Activated naive CD4-positive, alpha-beta T cell (primary cell): ENCODE measurements at places on chromosomes 1 and 21.

DNA sequence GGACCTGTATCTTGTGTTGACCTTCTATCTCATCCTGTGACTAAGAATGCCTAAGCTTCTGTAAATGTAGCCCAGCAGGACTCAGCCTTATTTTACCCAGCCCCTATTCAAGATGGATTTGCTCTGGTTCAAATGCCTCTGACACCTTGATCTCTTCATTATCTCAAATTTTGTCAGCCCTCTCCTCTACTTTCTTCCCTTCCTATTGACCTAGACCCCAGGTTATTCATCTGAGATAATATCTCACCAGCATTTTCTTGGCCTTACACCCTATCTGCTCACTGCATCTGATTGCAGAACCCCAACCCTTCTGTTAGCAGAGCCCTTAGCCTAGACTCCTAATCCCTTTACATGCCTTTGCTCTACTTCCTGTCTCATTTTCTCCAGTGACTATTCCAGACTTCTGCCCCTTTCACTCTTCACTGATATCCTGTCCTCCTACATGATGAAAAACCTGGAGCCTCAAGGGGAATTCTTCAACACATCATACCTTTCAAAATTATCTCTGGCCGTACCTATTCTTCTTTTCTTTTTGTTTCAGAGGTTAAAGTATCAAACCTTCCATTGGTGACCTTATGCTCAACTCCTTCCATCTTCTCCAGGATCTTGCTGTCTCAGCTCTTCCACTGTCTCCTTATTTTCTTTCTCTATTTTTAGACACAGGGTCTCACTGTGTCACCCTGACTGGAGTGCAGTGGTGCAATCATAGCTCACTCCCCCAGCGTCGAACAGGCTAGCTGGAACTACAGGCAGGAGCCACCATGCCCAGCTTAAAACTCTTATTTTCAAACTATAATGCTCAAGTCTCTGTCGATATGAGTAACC lies 44.9 kb downstream of the WDR64 start:
- no peak for DNase-seq

- DNase-seq, result no peak
Observed at GRCh38 chr1:153791648-153792253, 16.5 kb downstream of the SLC27A3 start.

- DNase-seq, result no peak
Observed at GRCh38 chr21:35470522-35470921, 421.4 kb upstream of the RUNX1 start.

DNA sequence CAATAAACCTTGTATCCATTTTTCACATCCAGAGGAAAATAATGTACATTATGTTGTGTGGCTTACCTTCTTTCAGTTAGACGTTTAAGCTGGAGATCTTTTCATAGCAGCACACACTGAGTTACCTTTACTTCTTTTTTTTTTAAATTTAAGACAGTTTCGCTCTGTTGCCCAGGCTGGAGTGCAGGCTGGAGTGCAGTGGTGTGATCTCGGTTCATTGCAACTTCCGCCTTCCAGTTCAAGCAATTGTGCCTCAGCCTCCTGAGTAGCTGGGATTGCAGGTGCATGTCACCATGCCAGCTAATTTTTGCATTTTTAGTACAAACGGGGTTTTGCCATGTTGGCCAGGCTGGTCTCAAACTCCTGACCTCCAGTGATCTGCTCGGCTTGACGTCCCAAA lies 7.4 kb upstream of the CAMTA1 start:
- DNase-seq, result no peak

- no peak for DNase-seq
Observed at GRCh38 chr1:39826583-39826982, 37.9 kb upstream of the BMP8B start.

DNA sequence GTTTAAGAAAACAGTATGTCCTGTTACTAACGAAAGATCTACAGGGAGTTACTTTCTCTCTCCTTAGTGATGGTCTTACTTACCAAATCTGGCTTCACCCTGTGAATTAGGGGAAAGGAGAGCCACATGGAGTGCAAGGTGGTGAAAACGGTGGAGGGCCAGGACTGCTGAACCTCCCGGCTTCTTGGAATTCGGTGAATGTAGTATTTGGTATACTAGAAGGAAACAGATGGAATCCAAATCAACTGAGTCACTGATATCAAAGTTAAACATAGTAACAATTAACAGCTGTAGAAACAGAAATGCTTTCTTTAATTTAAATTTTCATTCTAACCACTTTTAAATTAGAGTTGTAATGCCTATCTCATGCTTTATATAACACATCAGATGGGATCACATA lies 45.7 kb downstream of the ALG14 start:
- DNase-seq, result no peak

GRCh38 chr21:39057121-39057520 lies 126.1 kb downstream of the PSMG1 start:
- DNase-seq, result no peak

GRCh38 chr1:77398152-77398551 lies 116.3 kb downstream of the AK5 start:
- DNase-seq, result no peak

DNA sequence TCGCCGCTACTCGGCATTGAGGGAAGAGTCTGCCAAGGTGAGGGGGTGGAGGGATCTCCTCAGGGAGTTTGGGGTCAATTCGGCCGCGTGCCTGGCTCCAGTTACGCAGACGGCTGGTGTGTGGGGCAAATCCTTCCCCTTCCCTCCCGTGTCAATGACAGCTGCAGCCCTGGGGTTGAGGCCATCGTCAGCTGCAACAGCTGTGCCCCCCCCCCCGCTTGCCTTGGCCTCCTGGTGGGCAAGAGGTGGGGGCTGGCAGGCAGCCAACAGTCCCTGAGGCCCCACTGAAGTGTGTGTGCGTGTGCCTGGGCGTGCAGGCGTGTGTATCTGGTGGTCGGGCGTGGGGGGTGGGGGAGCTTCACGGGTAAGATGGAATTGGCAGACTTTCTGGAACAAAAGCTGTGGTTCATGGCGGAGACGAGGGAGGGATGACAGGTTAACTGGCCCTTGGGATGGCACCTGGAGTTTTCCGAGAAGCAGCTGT lies 25.6 kb downstream of the PPFIA4 start:
- DNase-seq, result no peak

DNA sequence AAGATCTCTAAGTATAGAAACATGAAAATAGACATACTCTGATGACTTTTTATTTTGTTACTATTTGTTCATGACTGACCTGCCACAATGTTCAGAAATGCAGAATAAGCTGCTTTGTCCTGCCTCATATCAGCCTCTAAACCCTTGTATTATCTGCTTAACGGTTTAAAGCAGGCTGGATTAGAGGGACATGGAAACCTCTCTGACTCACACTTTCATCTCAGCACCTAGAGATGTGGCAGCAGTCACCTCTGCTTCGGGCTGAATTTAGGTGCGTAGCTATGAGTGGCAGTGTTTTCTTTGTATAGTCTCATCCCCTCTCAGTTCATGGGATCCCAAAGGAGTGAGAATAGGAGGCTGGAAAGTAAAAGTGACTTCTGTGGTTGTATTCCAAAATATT lies 255.4 kb downstream of the RGS7 start:
- no peak for DNase-seq

- peak; percentile 11 for DNase-seq
Observed at GRCh38 chr1:16026723-16027484, 5.1 kb downstream of the CLCNKA start.

- DNase-seq, result no peak
Observed at GRCh38 chr1:109084563-109085517, 5.7 kb upstream of the TMEM167B start.

DNA sequence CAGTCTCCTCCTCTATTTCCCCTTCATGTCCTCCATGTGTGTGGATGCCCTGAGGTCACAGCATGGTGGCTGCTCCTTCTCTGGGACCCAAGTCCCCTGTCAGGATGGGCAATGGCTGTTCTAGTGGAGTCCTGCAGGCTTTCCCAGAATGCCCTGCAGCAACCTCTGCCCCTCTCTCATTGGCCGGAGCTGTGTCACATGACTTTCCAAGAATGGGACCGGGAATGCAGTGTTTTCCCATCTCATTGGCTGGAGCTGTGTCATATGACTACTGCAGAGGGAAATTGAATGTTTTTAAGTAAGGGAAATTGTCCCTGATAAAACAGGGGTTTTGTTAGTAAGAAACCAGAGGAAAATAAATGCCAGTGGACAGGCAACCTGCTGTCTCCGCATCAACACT lies 365.9 kb downstream of the PTPRU start:
- no peak for DNase-seq

GRCh38 chr1:204072931-204073836 lies at the start of gene SOX13:
Gene SOX13, plus strand, starts transcription at chr1:204073115. Its CDS starts 39,801 bp downstream, at chr1:204112916.
- DNase-seq, result no peak

- DNase-seq, result no peak
Observed at GRCh38 chr1:4605158-4605557, 49.3 kb upstream of the AJAP1 start.

GRCh38 chr1:115953180-115953579 lies 23.1 kb upstream of the SLC22A15 start:
- no peak for DNase-seq

- DNase-seq, result no peak
Observed at GRCh38 chr1:65431111-65431705, 10.7 kb downstream of the LEPR start.

GRCh38 chr1:23527366-23527765 lies 3.7 kb downstream of the E2F2 start:
- DNase-seq, result no peak

DNA sequence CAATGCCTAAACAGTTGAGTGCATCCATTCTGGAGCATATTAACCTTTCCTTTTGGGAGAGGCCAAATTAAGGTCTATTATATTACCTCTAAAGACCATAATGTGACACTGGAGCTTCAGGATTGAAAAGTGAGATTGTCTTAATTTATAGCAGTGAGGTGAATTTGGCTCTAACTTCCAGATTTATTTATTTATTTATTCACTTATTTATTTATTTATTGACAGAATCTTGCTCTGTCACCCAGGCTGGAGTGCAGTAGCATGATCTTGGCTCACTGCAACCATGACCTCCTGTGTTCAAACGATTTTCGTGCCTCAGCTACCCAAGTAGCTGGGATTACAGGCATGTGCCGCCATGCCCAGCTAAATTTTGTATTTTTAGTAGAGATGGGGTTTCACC lies 19.1 kb downstream of the ZCCHC17 start:
- DNase-seq, result no peak

DNA sequence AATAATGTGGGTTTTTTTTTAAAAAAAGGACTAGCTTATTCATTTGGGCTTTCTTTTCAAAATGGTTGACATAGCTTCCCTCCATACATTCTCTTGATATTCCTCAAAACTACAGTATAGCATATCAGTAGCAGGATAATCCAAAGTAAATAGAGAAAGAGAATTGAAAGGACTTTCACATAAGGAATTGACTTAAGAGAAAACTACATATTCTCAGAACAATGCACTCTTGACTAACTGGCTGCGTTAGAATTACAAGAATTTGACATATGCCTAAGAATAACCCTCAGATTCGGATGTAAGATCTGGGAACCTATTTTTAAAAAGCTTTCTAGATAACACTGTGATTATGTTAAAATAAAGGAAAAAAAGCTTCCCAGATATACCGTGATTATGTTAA lies 3.1 kb downstream of the PRKAB2 start:
- no peak for DNase-seq

DNA sequence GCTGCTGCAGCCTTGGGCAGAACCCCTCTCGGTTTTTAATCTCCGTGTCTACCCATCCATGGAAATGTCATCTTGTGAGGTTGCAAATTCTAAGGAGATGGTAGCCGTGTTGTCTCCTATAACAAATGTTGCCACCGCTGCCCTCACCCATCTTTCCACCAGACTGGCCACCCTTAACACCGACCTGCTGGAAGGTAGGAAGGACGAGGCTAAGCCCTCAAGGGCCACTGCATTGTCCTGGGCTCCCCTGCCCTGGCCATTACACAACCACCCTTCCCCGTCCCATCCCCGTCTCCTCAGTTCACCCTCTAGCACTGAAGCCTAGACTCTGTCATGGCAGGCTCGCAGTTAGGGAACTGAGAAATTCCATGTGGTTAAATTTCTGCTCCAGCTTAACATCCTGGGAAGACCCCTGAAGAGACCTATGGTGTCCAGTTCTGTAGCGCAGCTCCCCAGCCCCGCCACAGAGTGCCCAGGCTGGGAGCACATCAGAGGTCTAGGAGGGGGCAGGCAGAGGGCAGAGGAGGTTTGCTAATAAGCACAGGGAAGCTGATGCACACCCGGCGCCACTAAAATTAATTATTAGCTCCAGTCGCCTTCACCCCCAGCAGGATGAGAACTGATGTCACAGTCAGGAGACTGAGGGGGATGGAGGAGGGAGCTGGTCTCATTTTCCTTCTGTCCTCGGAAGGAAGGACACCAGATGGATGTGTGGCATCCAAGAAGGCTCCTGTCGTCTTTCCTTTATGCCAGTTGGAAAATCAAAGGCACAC lies 38.3 kb downstream of the STUM start:
- no peak for DNase-seq

- no peak for DNase-seq
Observed at GRCh38 chr1:81617308-81617967, 183.3 kb upstream of the ADGRL2 start.

GRCh38 chr1:40825435-40825788 lies 36.8 kb downstream of the CITED4 start:
- DNase-seq, result no peak

GRCh38 chr1:193210996-193211395 lies 24.6 kb upstream of the B3GALT2 start:
- no peak for DNase-seq

GRCh38 chr1:206856674-206857464 lies 8.6 kb upstream of the IL20 start:
- no peak for DNase-seq

- no peak for DNase-seq
Observed at GRCh38 chr21:25811186-25811585, 76.4 kb downstream of the GABPA start.

- no peak for DNase-seq
Observed at GRCh38 chr1:19344372-19344810, 32.3 kb downstream of the SLC66A1 start.

- no peak for DNase-seq
Observed at GRCh38 chr1:206772243-206772937, at the start of gene IL10. Gene IL10, minus strand, starts transcription at chr1:206772494. Its CDS starts 59 bp downstream, at chr1:206772435.

GRCh38 chr1:174841747-174842146 lies 158.0 kb upstream of the CACYBP start:
- no peak for DNase-seq

GRCh38 chr1:71047635-71048607 lies at the start of gene PTGER3:
Gene PTGER3, minus strand, starts transcription at chr1:71047816. Its CDS starts 239 bp downstream, at chr1:71047577.
- no peak for DNase-seq

- DNase-seq, result no peak
Observed at GRCh38 chr1:2406451-2407041, 5.8 kb downstream of the PEX10 start.

GRCh38 chr21:27674041-27674615 lies 707.2 kb upstream of the ADAMTS5 start:
- DNase-seq, result no peak

- DNase-seq, result no peak
Observed at GRCh38 chr1:161267321-161267720, 8.8 kb downstream of the PCP4L1 start.

- no peak for DNase-seq
Observed at GRCh38 chr1:21852282-21853130, 40.4 kb downstream of the LDLRAD2 start.
